GM04503 (cell line): ENCODE measurements at places on chromosomes 1 and 21.

- no peak for DNase-seq
Observed at GRCh38 chr1:18294437-18295176, 186.1 kb upstream of the KLHDC7A start.

DNA sequence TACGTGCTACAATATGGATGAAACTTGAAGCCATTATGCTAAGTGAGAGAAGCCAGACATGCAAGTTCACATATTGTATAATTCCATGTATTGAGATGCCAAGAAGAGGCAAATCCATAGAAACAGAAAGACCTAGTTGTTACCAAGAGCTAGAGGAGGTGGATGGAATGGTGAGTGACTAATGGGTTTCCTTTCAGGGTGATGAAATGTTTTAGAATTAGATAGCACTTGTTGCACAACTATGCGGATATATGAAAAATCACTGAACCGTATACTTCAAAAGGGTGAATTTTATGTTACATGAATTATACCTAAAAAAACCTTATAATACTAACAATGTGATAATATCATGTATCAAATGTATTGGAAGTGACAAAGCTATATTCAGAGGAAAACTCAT, 18.1 kb downstream of the EPHA10 start:
- DNase-seq = no peak

GRCh38 chr21:17191346-17191993, 321.4 kb upstream of the CXADR start:
- DNase-seq = no peak

- DNase-seq = no peak
Observed at GRCh38 chr1:99674115-99675064, 28.5 kb downstream of the PALMD start.

DNA sequence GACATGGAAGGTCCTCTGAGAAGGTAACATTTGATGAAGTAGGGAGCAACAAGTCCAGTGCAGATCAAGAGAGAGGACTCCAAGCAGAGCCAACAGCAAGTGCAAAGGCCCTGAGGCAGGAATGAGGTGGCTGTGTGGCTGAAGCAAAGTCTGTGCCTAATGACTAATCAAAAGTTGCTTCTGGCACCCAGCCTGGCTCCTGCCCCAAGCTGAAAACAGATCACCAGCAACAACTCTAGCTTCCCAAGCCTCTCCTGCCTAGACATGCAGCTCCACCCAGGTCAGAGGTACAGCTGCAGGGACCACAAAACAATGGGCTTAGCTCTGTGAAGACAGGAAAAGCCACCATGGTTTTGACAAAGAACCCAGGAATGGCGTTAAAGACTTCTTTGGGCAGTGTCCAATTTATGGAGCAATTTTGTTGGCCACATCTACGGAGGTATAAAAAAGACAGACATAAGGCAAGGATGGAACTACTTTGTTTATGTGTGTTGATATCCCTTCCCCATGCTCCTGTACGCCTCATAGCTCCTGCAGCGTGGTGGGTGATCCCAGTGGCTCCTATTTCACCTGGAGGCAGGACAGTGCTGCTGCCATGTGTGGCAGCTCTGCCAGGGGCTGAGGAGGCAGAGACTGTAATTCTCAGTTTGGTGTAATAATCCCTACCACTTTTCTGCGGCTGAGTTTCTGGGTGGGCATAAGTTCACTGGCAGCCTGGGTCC, 26.4 kb upstream of the IGSF3 start:
- DNase-seq = peak; percentile 27

- no peak for DNase-seq
Observed at GRCh38 chr1:51433269-51433971, 85.6 kb downstream of the EPS15 start.

DNA sequence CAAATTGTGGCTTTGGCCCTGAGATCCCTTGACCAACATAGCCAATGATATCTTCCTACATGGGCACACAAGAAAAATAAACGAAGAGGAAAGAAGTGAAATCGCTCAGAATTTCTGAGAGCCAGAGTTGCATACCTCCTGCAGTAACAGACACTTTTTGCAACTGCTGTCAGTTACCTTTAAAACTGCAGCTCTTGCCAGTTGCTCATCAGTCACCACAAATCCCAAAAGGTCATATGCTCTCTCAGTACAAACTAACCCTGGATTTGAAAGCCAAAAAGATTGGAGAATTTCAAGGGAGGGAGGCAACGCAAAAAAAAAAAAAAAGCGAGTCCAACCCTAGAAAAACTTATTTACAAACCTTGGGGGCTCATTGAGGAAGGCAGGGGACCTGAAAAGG, 47.2 kb upstream of the DNAH14 start:
- DNase-seq = no peak

- no peak for DNase-seq
Observed at GRCh38 chr1:103283371-103283770, 175.0 kb upstream of the COL11A1 start.

- DNase-seq = no peak
Observed at GRCh38 chr1:192631749-192632148, 4.2 kb upstream of the RGS13 start.

DNA sequence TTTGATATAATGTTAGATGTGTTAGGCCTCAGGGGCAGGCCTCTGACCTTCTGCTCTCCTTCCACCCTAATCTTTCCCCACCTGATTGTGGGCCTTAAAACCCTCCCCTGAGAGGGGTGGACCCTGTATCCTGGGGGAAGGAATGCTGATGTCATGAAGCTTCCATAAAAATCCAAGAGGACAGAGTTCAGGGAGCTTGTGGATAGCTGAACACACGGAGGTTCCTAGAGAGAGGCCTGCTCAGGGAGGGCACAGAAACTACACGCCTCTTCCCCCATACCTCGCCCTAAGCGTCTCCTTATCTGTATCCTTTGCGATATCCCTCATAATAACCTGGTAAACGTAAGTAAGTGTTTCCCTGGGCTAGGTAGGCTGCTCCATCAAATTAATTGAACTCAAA, 4.3 kb downstream of the MFN2 start:
- DNase-seq = no peak

GRCh38 chr1:177848577-177848976, 121.3 kb downstream of the SEC16B start:
- no peak for DNase-seq
